ENCODE measurements at places on chromosomes 4 and X.

- no peak for DNase-seq
Measured at GRCh38 chrX:112664924-112665323, 14.8 kb downstream of the LHFPL1 start.

- DNase-seq: no peak
Measured at GRCh38 chr4:185068837-185069236, 50.5 kb downstream of the HELT start.

- no peak for DNase-seq
Measured at GRCh38 chrX:1925053-1925481, 310.2 kb downstream of the ASMT start.

GRCh38 chr4:186205156-186205555 is 13.8 kb downstream of the CYP4V2 start:
- DNase-seq: no peak

DNA sequence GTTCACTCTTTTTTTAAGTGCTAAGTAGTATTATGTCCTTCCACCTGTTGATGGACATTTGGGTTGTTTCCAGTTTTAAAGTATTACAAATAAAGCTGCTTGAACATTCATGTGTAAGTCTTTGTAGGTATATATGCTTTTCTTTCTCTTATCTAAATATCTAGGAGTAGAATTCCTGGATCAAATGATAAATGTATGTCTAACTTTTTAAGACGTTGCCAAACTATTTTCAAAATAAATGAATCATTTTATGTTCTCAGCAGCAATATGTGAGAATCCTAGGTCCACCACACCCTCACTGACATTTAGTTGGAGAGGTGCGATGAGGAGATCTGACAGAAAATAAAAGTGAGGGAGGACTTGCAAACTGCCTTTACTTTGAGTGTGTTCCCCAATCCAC is 291.7 kb upstream of the UGT8 start:
- no peak for DNase-seq

GRCh38 chr4:110119880-110120279 is 78.5 kb downstream of the ELOVL6 start:
- no peak for DNase-seq

GRCh38 chrX:38634665-38635064 is 73.3 kb downstream of the TSPAN7 start:
- no peak for DNase-seq

GRCh38 chr4:62210486-62210885 is 1010.4 kb downstream of the ADGRL3 start:
- no peak for DNase-seq

- DNase-seq: no peak
Measured at GRCh38 chr4:740011-740410, 34.4 kb downstream of the PCGF3 start.

DNA sequence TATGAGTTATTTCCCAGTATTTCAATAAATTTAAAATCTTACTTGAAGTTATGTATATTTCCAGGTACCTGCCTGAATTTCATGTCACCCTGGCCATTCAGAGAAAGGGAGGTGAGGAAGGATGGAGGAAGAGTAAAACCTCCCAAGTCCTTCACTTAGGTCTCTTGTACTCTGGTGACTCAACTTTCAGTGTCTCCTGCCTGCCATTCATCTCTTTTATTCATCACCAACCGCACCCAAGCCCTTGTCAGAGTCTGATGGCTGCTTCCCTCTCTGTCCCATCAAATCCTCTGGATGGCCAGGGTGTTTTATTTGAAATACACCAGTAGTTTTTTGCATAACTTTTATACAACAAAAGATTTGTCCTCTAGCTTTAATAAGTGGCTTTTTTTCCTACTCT is 17.8 kb downstream of the TMPRSS11E start:
- DNase-seq: no peak

DNA sequence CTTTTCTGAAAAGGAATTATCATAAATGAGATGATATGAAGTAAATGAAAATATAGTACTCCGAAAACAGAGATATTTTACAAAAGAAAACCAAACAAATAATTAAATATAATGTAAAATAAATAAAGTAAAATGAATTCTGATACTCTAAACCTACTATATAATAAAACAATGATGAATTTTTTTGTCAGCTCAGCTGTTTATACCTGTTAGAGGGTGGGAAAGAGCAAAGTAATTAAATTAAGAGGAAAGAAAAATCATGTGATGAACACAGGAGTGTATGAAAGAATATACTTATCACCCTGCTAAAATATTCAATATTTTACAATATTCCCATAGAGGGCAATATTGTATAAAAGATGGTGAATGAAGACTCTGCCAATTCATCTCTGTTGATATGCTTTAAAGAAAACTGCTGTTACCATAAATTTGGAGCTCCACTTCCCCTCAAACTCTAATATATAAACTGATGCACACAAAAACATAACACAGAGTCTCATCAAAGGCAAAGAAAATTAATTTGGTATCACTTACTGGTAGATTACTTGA is 6.5 kb upstream of the NDST4 start:
- DNase-seq: no peak

- no peak for DNase-seq
Measured at GRCh38 chr4:3358656-3359055, 65.8 kb downstream of the RGS12 start.

- DNase-seq: no peak
Measured at GRCh38 chrX:132592880-132593279, 104.0 kb upstream of the MBNL3 start.

- DNase-seq: no peak
Measured at GRCh38 chr4:108060164-108060563, 70.5 kb downstream of the HADH start.

- no peak for DNase-seq
Measured at GRCh38 chr4:133921280-133922195, 280.1 kb downstream of the PABPC4L start.

GRCh38 chrX:38233891-38234667 is 13.4 kb upstream of the SRPX start:
- DNase-seq: no peak

GRCh38 chrX:21974011-21974385 is 33.5 kb downstream of the SMS start:
- no peak for DNase-seq

DNA sequence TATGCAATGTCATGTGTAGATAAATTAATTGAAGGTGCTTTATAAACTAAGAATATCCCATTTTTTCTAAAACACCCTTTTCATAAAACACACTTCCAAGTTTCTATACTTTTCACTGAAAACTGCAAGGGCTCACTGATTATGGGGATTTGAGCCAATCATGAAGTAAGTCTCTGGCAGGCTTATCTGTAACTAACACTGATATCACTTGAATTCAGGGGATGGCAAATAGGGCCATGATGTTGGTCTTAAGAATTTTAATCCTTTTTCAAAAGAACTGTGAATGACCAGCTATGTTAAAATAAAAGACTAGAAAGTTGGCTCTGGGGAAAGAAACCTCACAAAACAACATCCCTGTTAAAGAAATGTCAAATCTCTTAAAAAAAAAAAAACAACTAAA is 13.0 kb upstream of the SEC24D start:
- no peak for DNase-seq

DNA sequence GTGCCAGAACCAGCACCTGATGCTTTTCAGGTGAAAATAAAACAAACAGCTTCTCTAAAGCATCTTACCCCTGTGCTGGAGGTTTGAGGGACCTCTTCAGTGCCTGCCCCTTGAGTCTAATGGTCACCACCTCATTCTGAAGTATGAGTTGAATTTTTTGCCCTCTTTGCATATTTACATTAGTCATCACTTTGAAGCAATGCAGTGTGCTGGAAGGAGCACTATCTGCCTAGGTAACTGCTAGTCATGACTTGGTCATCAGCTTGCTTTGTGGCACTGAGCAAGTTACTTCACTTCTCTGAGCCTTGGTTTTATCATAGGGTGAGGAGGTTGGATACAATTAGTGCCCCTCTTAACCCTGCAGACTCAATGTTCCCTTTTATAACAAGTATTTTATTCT is 44.9 kb downstream of the SPATA18 start:
- DNase-seq: no peak

GRCh38 chr4:1065732-1066131 is 47.6 kb downstream of the RNF212 start:
- no peak for DNase-seq

DNA sequence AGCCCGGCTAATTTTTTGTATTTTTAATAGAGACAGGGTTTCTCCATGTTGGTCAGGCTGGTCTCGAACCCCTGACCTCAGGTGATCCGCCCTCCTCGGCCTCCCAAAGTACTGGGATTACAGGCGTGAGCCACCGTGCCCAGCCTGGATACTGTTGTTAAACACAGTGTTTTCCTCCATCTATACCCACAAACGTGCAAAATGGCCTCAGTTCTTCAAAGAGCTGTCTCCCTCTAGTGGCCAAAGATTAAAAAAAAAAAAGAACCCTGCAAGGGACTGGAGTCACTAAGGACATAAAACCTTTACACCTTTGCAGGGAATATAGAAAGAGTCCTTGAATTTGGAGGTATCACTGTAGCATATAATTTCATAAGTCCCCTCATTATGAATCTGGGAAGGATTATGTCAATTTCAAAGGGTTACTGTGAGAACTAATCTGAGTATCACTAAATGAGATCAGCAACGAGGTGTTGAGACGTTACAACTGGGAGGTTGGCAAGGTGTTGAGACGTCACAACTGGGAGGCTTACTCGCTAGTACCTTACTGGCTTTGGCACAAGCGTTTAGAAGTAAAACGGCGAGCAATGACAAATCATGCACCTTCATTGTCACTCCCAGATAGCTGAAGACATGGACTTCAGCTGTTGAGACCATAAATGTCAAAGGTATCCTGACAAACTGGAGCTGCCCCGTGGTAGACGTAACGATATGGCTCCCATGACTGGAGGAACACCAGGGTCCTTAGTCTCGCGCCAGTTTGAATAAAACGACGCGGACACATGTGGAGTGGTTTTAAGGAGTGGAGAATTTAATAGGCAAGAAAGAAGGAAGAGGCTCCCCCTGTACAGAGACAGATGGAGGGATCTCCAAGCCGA is 33.4 kb upstream of the ENPP6 start:
- no peak for DNase-seq

- DNase-seq: no peak
Measured at GRCh38 chr4:20065952-20066351, 185.8 kb upstream of the SLIT2 start.

DNA sequence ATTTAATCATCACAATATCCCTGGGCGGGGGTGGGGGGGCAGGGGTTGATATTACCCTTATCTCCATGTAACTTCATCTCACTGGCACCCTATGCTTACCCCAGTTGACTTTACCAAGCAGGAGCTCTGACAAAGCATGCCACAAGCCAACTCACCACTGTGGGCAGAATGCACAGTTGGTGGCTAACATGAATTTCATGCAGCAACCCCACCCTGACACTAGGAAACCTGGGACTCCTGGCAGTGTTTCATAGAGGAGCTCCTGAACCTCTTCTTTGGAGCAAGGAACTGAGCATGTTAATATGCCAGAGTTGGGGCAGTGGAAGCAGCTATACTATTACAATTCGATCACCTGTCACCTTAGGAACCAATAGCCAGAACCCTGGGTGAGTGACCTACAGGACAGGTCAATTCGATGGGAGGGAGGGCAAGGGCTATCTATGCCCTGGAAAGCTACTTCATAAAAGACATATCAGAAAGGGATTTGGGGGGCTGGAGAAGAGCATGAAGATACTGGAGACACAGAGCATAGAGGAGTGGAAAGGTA is 97.2 kb upstream of the ACSL4 start:
- no peak for DNase-seq

GRCh38 chrX:7218321-7219152 is 70.6 kb upstream of the PUDP start:
- DNase-seq: no peak

DNA sequence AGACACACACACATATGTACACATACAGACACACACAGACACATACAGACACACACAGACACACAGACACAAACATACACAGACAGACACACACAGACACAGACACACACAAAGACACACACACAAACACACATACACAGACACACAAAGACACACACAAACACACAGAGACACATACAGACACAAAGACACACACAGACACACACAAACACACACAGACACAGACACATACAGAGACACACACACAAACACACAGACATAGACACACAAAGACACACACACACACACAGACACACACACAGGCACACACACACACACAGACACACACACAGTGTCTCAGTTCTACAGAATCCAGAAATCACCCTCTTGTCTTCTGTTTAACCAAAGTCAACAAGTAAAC is 280.7 kb downstream of the ASMT start:
- no peak for DNase-seq

- DNase-seq: no peak
Measured at GRCh38 chr4:86376850-86377249, 17.0 kb upstream of the MAPK10 start.

GRCh38 chr4:67109276-67109675 is 436.0 kb downstream of the CENPC start:
- no peak for DNase-seq

DNA sequence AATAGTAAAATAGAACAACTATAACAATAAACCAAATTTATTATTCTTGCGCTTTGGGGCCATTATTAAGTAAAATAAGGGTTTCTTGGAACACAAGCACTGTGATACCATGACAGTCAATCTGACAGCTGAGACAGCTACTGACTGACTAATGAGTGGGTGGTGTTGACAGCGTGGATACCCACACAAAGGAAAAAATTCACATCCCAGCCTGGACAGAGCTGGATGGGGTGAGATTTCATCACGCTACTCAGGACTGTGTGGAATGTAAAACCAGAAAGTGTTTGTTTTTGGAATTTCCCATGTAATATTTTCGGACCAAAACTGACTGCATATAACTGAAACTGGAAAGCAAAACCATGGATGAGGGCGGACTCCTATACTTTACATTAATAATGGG is 48.8 kb downstream of the IGFBP7 start:
- DNase-seq: no peak

Measured in activated T-helper 9 cell treated with anti-CD3 and anti-CD28 coated beads, Interleukin-2, amount 50 U/mL, for 16 hours (primary cell).